ENCODE measurements at places on chromosomes 6 and 20. TPM values are rescaled to one million over a fixed set of nuclear protein-coding genes. Genes with fewer than 3 reads are reported as not detected.

- DNase-seq = peak; percentile 46
Observed at GRCh38 chr20:63492982-63493381, 5.9 kb downstream of the EEF1A2 start.

- no peak for DNase-seq
Observed at GRCh38 chr6:47908271-47908670, 126.4 kb downstream of the OPN5 start.

GRCh38 chr20:44104798-44105517, 82.0 kb downstream of the JPH2 start:
- DNase-seq = no peak

- no peak for DNase-seq
Observed at GRCh38 chr6:32867022-32867477, 13.1 kb downstream of the PSMB9 start.

- DNase-seq = no peak
Observed at GRCh38 chr6:22949967-22950366, 380.6 kb downstream of the HDGFL1 start.

DNA sequence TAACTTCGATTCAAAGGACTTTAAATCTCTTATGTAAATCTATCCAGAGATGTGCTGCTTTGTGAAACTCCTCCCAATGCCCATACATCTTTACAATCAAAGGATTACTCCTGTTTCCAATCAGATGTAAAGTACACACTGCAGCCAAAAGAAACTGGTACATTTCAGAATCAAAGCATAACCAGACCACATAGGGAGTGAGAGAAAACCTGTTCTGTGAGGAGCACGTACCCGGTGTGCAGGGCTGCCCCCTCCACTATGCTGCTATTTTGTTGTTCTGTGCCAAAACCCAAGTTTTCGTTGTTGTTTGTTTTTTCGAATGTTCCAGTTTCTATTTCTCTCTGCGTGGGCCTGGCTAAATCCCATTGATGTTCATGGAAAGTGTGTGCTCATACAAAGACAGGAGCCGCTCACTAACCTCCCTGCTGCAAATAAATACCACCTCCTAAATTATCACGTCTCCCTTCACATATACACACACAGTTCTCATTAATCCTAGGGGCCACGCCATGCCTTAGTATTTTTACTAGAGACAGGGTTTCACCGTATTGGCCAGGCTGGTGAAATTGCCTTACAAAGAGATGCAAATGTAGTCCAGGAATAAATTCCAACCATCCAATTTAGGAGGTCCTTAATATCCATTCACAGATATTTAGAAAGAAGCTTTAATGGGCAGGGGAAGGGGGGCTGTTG, 52.9 kb downstream of the ATP9A start:
- DNase-seq = no peak

DNA sequence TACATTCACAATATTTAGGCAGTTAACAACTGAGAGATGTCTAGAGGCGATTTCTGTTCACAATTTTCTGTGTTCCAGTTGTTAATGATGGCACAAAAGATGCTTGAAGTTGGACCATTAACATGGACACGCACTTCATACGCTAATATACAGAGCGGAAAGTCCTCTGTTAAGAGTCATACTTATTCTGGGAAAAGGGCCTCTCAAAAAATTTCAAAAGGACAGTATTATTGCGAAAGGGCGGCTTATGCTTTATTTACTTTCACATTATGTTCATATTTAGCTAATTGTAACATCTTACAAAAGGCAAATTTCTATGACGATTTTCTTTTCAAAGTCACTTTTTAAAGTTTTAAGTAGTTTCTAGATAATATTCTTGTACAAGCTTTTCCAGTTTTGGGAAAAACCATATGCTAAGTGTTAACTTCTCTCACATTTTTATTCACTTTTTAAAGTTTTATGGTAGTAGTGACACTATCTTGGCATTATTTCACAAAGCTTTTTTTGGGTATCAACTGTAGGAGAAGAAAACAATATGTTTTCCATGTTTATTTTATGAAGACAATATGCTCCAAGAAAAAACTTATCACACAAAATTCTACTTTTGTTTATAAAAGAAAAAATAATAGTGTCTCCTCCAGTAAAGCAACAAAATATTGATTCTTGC, 62.3 kb downstream of the MAP7 start:
- DNase-seq = no peak

The PAX1 gene
- total RNA-seq = not detected

DNA sequence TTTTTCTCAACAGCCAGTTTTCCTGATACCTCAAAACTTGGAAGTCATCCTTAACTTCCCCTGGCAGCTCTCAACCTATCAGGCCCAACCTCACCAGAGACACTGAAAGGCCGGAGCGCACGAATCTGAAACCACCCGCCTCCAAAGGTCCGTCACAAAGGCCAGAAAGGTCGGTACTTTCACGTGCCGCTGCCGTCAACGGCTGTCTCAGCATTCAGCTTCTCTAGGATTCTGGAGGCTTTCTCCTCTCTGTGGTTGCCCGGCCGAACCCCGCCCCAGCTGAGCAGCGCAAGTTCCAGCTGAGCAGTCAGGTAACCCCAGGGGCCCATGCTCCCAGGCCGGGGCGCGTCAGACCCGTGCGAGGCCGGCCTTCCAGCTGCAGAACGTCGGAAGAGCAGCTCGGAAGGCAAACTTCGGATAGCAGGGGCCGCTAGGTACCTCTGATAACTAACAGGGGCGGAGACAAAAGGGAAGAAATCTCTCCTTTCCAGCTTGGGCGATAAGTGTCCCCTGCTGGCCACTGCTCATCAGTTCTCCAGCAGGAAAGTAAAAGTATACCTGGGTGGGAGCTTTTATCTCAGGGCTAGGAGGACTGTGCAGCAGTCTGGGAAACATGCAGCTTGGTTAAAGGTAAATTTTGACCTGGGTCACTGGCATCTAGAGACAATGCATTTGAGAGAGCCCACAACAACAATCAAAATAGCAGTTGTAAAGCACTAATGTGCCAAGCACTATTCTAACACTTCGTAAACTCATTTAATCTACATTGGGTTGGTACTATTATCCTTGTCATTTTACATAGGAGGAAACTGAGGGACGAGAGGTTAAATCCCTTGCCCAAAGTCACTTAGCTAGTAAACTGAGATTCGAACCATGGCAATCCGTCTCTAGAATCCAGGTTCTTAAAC, 16.1 kb downstream of the ZSCAN12 start:
- peak; percentile 92 for DNase-seq

GRCh38 chr20:496126-496696, 33.9 kb upstream of the TBC1D20 start:
- no peak for DNase-seq

The TTK gene
- total RNA-seq = 0.43 TPM

GRCh38 chr20:63517376-63518309, 2.9 kb upstream of the PPDPF start:
- DNase-seq = peak; percentile 63

- DNase-seq = no peak
Observed at GRCh38 chr6:39035681-39036080, 12.9 kb upstream of the GLP1R start.

- DNase-seq = no peak
Observed at GRCh38 chr6:8195714-8196102, 93.4 kb upstream of the EEF1E1 start.

DNA sequence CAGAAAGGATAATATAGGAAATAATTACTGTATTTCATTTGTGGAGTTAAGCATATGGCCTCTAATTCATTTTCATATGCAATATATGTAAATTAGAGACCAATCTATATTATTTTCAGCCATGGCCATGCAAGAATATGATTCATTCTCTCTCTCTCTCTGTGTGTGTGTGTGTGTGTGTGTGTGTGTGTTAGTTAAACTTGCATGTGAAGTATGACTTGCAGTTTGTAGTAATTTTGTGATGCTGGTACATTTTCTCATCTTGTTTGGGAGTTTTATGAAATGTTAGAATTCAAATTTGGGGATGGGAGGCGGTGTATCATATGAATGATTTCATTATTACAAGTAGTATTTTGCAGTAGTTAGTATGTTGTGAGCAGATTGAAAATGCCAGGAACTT, 74.8 kb downstream of the JARID2 start:
- DNase-seq = no peak

DNA sequence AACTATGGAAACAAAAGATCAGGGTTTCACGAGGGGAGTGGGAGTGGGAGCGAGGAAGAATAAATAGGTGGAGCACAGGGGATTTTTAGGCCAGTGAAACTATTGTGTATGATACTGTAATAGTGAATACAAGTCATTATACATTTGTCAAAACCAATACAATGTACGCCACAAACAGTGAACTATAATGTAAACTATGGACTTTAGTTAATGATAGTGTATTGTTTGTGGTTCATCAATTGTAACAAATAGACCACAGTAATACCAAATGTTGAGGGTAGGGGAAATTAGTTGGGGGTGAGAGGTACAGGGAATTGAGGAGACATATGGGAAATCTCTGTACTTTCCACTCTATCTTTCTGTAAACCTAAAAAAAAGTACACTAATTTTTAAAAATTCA, 218.4 kb downstream of the FRK start:
- DNase-seq = no peak

DNA sequence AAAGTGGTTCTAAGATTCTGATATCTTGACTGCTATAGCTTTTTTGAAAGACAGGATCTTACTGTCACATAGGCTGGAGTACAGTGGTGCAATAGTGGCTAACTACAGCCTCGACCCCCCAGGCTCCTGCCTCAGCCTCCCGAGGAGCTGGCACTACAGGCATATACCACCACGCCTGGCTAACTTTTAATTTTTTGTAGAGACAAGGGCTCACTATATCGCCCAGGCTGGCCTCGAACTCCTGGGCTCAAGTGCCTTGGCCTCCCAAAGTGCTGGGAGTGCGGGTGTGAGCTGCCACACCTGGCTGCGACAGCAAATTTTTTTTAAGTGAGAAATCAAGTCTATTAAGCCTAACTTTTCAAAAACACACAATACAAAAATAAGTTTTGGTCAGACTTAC, 106.6 kb downstream of the NOL4L start:
- DNase-seq = peak; percentile 27

DNA sequence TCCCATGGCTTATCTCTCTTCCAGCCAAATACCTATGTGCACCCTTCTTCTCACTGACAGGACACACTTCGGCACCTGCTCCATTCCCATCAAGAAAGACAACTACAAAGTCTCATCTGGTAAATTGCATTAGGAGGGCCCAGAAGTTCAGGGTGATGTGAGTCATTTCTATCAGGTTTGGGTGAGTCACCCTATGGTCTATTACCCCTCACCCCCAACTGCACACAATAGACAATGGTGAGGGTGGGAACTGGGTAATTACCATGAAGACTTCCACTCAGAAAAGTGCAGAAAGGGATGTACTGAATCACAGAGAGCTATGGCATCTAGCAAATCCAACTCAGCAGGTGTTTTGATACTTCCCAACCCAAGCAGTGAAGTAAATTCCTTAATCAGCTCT, 54.8 kb downstream of the OPN5 start:
- no peak for DNase-seq

DNA sequence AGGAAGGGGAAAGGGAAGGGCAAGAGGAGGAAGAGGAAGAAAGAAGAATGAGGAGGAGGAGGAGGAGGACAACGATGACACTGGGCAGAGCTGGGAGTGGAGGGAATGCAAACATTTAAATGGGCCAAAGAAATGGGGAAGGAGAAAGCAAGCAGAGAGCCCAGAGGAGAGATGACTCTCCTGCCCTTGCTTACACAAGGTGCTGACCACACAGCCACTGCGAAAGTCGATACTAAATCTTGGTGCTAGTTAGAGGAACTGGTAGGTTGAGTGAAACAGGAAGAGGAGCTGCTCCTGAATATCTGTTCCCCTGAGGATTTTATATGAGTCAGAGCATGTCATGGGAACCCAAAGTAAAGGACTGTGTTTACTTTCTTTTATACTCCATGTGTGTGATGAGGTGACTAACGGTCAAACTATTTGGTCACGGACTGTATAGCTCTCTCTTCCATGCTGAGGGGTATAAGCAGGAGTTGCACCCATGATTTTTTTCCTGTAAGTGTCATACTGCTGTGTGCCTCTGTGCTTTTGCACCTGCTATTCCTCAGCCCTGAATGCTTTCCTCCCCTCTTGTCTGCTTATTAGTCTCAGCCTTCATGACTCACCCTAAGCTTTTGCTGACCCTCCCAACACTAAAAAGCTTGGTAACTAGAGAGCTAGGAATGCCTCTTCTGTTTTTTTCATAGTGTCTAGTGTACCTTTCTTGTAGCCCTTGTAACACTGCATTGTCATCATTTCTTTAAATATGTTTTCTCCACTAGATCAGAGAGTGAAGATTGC, 9.5 kb upstream of the PAQR8 start:
- no peak for DNase-seq

- peak; percentile 62 for DNase-seq
Observed at GRCh38 chr6:144633886-144634285, 348.8 kb downstream of the UTRN start.

DNA sequence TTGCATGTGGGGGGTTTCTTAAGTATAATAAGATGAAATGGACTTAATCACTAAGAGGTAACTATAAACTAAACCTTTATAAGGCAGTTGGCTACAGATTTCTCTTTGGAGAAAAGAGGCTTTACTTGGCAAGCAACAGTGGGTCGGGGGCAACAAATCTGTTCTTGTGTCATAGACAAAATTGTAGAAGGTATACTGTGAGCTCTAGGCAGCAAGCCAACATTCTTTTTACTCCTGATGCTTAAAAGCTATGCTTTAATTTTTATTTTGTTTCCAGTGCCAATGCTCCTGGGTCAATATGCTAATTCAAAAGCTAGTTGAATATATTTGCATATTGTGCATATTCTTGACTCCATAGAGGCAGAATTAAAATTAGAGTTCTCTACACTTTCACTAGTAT, 495.4 kb downstream of the BTBD3 start:
- no peak for DNase-seq

DNA sequence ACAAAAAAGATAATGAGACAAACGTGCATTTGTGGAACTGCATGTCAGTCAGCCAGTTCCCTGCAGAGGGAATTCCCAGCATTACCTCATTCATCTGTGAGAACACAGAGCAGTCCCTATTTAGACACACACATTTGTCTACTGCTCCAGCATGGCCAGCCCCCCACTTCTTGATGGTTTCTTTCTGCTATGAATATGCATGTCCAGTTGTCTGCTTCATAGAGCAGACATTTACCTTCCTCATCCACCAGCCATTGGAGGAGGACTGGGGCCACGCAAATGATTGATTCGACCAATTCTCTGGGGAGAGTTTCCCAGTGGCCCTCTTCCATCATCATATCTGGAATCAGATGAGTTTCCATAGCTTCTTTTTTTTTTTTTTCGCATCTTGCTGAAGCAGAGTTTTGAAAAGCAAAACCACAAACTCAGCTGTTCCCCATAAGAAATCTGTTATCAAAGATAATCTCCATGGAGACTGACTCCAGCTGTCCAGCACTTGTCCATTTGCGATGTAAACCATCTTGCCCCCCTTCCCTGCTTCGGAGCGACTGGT, 11.8 kb downstream of the ENPP1 start:
- no peak for DNase-seq

GRCh38 chr20:49612127-49612738, 44.3 kb upstream of the PTGIS start:
- peak; percentile 80 for DNase-seq

The NRSN1 gene
- not detected for total RNA-seq

- DNase-seq = peak; percentile 37
Observed at GRCh38 chr20:63500902-63501817, 2.3 kb upstream of the EEF1A2 start.

- DNase-seq = no peak
Observed at GRCh38 chr6:91079969-91080368, 493.1 kb upstream of the MAP3K7 start.

Measured in Right ventricle myocardium inferior (tissue), 1 donor.